Posterior vena cava (tissue), 2 donors: ENCODE measurements at places on chromosomes 2 and 18. TPM values are rescaled to one million over a fixed set of nuclear protein-coding genes. Genes with fewer than 3 reads are reported as not detected.

- DNase-seq, result no peak
Observed at GRCh38 chr2:150985741-150986140, 275.9 kb downstream of the RBM43 start.

DNA sequence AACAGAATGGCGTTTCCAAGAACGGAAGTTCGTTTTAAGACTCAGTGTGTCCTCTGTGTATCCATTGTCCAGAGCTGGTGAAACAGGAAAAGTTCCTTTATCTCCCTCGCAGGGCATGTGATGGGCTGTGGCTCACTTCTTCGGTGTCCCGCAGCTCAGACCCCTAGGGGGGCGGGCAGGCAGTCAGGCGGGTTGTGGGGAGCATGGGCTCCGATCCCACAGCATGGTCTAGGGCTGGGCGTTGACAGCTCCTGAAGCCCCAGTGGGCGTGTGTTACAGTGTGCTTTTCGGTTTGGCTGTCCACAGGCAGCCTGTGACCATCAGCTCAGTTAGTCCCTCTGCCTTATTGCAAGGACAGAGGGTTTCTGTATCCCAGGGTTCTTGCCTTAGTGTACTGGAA, 319.6 kb downstream of the AGAP1 start:
- DNase-seq, result no peak

DNA sequence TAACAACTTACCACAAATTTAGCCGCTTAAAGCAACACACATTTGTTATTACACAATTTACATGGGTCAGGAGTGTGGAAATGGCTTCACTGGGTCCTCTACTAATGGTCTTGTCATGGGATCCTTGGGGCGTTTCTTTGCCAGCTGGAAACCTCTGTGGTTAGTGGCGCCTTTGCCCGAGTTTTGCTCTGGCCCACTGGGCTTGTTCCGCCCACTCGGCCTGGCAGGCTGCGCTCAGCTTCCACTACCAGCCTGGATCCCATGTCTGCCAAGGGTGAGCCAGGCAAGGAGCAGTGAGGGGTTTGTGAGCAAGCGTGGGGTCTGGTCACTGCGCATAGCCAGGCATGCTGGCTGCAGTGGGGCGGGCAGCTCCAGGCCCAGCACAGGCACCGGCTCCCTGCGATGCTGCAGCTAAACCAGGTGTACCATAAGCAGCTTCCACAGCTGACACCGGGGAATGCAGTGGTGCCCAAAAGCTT, 16.2 kb upstream of the MBD2 start:
- DNase-seq, result no peak

GRCh38 chr2:239666855-239667376, 266.1 kb upstream of the HDAC4 start:
- DNase-seq, result no peak

GRCh38 chr18:13048061-13048595, 57.0 kb downstream of the CEP192 start:
- DNase-seq, result no peak

DNA sequence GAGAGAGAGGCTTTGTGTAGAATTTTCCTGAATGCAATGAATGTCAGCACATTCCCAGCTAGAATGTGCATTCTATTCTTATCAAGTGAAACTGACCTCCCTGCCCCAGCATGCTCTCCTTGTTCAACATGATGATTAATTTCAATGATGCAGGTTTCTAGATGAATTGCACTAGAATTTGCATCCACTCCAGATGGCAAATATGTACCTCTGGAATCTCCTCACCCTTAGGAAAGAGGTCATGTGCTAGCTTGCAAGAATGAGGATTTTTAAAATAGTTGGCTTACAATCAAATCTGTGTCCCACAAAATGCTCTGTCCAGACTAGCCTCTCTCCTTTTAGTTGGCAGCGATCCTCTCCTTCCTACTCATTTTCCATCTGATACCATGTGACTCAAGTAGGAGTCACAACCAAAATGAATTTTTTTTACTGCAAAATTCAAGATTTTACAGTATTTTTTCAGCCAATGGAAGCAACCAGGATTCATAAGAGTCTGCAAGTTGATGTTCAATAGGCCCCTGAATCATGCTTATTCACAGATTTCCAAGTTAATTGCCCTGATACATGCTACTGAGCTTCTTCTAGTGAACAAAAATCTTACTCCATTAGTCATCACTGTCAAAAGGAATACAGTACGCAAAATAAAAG, 21.0 kb upstream of the STAT4 start:
- no peak for DNase-seq

DNA sequence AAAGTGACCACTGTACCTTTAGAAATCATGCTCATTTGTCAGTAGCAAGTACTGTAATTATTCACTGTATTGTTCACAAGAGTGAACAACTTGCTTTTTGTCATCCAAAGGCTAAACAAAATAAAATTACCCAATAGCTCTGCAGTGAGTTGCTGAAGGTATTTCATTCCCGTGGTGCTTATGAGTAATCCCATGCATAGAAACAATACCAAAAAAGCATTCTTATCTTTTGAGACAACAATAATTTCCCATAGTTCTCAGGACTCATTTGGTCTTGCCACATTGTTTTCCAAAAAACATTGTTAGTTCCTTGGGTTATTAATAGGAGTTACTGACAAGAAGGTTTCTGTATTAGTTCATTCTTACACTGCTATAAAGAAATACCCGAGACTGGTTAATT, 503.2 kb upstream of the FAM98A start:
- no peak for DNase-seq

GRCh38 chr2:196160101-196160500, 11.3 kb downstream of the STK17B start:
- no peak for DNase-seq

- DNase-seq, result no peak
Observed at GRCh38 chr2:86433137-86433536, 8.0 kb upstream of the KDM3A start.

- DNase-seq, result peak; percentile 89
Observed at GRCh38 chr2:43100883-43101662, 125.3 kb downstream of the ZFP36L2 start.

CYP27A1 gene
- 18.7 TPM for total RNA-seq

EGR4 gene
- not detected for total RNA-seq

LYG2 gene
- not detected for total RNA-seq

UCN gene
- total RNA-seq, result 0.95 TPM
